ENCODE measurements at places on chromosomes 16 and 17.

- H3K4me1 ChIP-seq, result no peaks in the 10 kb centered on the region
- H3K4me3 ChIP-seq, result no peak overlapping the region
- H3K27me3 ChIP-seq, result no peaks in the 10 kb centered on the region
- no peaks in the 10 kb centered on the region for H3K36me3 ChIP-seq
- no peak for DNase-seq
These were observed 393.9 kb upstream of the MAF start for GRCh38 chr16:79994418-79994817.

GRCh38 chr16:11236461-11237254, 19.3 kb downstream of the SOCS1 start:
- no peaks in the 10 kb centered on the region for H3K36me3 ChIP-seq
- H3K4me3 ChIP-seq, result no peak overlapping the region
- no peak for DNase-seq
- peaks cover 3% of the 10 kb centered on the region for H3K27me3 ChIP-seq

DNA sequence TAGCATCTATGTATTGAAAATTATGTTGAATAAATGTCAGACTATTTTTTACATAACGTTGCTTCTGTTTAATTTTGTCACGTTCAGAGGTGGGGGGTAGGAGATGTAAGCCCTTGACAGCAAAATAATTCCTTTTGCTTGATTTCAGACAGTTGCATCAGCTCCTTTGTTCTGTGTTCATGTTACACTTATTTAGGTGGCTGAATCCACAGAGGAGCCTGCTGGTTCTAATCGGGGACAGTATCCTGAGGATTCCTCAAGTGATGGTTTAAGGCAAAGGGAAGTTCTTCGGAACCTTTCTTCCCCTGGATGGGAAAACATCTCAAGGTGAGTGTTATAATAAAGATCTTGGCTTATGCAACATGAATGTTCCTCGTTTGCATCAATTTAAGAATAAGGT, 4.5 kb downstream of the HERPUD1 start:
- H3K4me1 ChIP-seq, result no peaks in the 10 kb centered on the region
- peaks cover 60% of the 10 kb centered on the region for H3K36me3 ChIP-seq
- H3K4me3 ChIP-seq, result no peak overlapping the region
- H3K27ac ChIP-seq, result no peak overlapping the region

GRCh38 chr16:81713796-81714195, 65.3 kb upstream of the PLCG2 start:
- peaks cover 11% of the 10 kb centered on the region for H3K36me3 ChIP-seq
- H3K27ac ChIP-seq, result no peak overlapping the region
- H3K4me3 ChIP-seq, result no peak overlapping the region
- no peaks in the 10 kb centered on the region for H3K4me1 ChIP-seq

GRCh38 chr16:84339311-84339710, 29.0 kb upstream of the ATP2C2 start:
- no peaks in the 10 kb centered on the region for H3K36me3 ChIP-seq
- no peak overlapping the region for H3K27ac ChIP-seq
- H3K27me3 ChIP-seq, result no peaks in the 10 kb centered on the region
- no peak for DNase-seq

- H3K4me1 ChIP-seq, result no peaks in the 10 kb centered on the region
- no peaks in the 10 kb centered on the region for H3K27me3 ChIP-seq
These were observed 29.0 kb downstream of the SLC25A10 start for GRCh38 chr17:81741049-81741593.

- peaks cover 76% of the 10 kb centered on the region for H3K36me3 ChIP-seq
- no peaks in the 10 kb centered on the region for H3K27me3 ChIP-seq
- no peak for DNase-seq
- H3K4me3 ChIP-seq, result no peak overlapping the region
- H3K27ac ChIP-seq, result no peak overlapping the region
- no peaks in the 10 kb centered on the region for H3K4me1 ChIP-seq
These were observed 60.8 kb downstream of the COG7 start for GRCh38 chr16:23392223-23392600.

- H3K4me3 ChIP-seq, result no peak overlapping the region
- no peaks in the 10 kb centered on the region for H3K4me1 ChIP-seq
- H3K27ac ChIP-seq, result no peak overlapping the region
- H3K27me3 ChIP-seq, result no peaks in the 10 kb centered on the region
- H3K36me3 ChIP-seq, result no peaks in the 10 kb centered on the region
These were observed 92.5 kb upstream of the HAS3 start for GRCh38 chr16:69012906-69013305.

GRCh38 chr16:86951831-86952598, 365.2 kb downstream of the C16orf95 start:
- peak; percentile 74 for DNase-seq
- no peaks in the 10 kb centered on the region for H3K36me3 ChIP-seq
- peak overlapping the region; percentile 62 for H3K27ac ChIP-seq

- H3K4me3 ChIP-seq, result no peak overlapping the region
- DNase-seq, result peak; percentile 37
- H3K36me3 ChIP-seq, result no peaks in the 10 kb centered on the region
- peaks cover 2% of the 10 kb centered on the region for H3K4me1 ChIP-seq
These were observed 9.7 kb downstream of the CA4 start for GRCh38 chr17:60159479-60159866.

DNA sequence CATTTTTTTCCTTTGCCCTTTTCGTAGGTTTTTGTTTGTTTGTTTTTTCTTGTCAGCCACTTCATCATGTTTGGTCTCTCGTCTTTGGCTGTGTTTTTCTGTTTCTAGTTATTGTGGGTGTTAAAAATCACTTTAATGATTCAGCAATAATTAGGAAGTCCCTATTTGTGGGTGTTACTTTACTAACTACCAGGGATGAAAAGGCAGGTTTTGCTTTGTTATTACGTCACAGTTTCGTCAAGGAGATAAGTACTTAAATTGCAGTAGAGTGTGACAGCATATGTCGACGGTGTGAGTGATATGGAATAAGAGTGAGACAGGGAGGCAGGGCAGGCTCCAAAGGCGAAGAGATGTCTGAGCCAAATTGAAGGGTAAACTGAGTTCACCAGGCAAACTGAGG, 479.6 kb downstream of the WWOX start:
- H3K4me1 ChIP-seq, result no peaks in the 10 kb centered on the region
- no peak overlapping the region for H3K27ac ChIP-seq
- no peaks in the 10 kb centered on the region for H3K36me3 ChIP-seq
- H3K27me3 ChIP-seq, result no peaks in the 10 kb centered on the region
- DNase-seq, result no peak
- no peak overlapping the region for H3K4me3 ChIP-seq

- H3K36me3 ChIP-seq, result no peaks in the 10 kb centered on the region
- H3K27me3 ChIP-seq, result no peaks in the 10 kb centered on the region
- no peak for DNase-seq
- H3K27ac ChIP-seq, result no peak overlapping the region
These were observed 35.0 kb downstream of the CNGB1 start for GRCh38 chr16:57935904-57936303.

DNA sequence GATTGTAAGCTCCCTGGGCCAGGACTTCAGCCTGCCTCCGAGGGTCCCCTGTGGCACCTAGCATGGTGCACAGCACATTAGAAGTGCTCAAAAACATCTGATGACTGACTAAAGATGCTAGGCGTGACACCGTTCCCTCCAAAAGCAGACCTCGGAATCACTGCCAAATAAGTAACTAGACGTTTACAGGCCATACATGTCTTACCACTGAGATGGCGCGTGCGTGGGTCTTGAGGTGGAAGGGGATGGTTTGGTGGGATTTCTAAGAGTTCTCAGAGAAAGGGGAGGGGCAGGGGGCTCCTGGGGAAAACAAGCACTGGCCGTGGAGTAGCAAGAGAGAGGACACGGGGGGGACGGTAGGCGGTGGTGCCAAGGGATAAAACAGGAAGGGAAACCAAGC, 12.4 kb downstream of the MPO start:
- H3K4me1 ChIP-seq, result no peaks in the 10 kb centered on the region
- H3K4me3 ChIP-seq, result no peak overlapping the region
- H3K36me3 ChIP-seq, result no peaks in the 10 kb centered on the region
- DNase-seq, result no peak
- H3K27ac ChIP-seq, result no peak overlapping the region

DNA sequence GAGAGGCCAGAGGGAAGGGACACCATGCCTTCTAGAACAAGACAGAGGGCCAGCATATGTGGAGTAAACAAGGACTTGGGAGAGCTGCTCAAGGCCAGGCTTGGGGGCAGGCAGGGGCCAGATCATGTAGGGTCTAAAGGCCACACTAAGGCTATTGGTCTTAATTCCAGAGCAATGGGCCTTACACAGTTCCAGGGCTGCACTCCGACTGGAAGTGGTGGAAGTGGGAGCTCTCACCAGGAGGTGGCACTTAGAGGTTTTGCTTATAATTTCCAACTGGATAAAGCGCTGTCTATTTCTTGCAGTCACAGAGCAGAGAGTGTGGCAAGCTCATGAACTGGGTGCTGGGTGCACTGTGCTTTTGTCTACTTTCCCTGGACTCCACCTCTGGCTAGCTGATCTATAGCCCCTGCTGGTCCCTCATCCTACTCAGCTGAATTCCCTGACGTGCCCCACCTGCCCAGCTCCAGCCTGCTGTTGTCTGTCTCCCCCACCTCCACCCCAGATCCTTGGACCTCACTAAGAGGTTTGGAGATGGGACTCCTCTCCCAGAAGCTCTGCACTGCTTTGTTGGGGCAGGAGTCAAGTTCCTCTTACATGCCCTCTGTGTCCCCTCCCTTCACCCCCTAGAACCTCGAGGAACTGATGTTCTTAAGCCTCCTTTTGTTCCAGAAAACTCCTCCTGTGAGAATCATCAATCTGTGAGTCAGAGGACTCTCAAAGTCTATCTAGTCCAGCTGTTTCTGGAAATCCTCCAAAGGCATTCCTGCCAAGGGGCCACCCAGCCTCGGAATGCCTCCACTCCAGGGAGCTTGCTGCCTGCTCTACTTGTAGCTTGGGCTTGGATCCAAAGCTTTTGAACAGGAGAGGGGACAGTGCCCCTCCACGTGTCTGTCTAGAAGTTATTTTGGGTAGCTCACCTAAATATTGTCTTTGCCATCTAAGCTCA, 48.1 kb upstream of the KSR1 start:
- H3K4me1 ChIP-seq, result peaks cover 7% of the 10 kb centered on the region
- DNase-seq, result no peak
- H3K36me3 ChIP-seq, result no peaks in the 10 kb centered on the region
- H3K27ac ChIP-seq, result no peak overlapping the region
- H3K27me3 ChIP-seq, result no peaks in the 10 kb centered on the region

GRCh38 chr17:3693141-3693540, 2.8 kb downstream of the P2RX5 start:
- H3K36me3 ChIP-seq, result no peaks in the 10 kb centered on the region
- no peak for DNase-seq
- H3K27me3 ChIP-seq, result peaks cover 84% of the 10 kb centered on the region
- no peak overlapping the region for H3K27ac ChIP-seq
- H3K4me3 ChIP-seq, result no peak overlapping the region
- peaks cover 21% of the 10 kb centered on the region for H3K4me1 ChIP-seq

- H3K27ac ChIP-seq, result no peak overlapping the region
- H3K4me3 ChIP-seq, result no peak overlapping the region
- H3K27me3 ChIP-seq, result no peaks in the 10 kb centered on the region
- no peaks in the 10 kb centered on the region for H3K36me3 ChIP-seq
These were observed 4.8 kb downstream of the CPPED1 start for GRCh38 chr16:12798846-12799245.

DNA sequence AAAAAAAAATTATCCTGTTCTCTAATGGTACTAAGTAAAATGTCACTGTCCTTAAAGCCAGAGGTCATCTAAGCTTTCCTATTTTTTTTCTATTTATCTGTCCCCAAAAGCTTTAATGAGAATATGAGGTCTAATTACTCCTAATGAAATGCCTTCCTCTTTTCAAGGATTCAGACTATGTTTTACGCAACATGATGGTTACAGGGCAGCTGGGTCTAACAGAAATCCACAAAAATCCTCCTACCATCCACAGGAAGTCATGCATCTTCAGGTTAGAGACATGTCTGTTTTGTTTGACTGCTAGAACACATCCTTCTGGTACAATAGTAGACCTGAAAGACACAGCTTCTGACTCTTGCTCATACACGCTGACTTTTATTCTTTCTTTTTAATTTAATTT, 29.7 kb upstream of the NSRP1 start:
- H3K36me3 ChIP-seq, result no peaks in the 10 kb centered on the region
- H3K27me3 ChIP-seq, result peaks cover 6% of the 10 kb centered on the region
- H3K27ac ChIP-seq, result no peak overlapping the region

DNA sequence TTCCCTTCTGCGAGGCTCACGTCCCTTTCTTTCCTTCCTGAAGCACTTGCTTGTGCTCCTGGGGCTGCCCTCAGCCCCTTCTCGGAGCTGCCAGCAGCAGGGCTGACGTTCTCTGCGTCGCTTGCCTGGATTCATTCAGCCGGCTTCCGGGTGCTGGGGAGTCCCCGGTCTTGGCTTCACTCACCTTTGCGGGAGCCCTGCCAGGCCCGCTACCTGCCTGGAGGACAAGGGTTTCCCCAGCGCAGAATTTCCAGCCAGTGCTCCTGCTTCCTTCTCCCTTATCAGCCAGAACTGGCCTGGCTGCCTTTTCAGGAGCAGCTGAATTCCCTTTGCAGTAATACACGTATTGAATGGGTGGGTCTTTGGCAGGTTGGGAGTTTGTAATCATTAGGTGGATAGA, 22.1 kb upstream of the IL17C start:
- H3K4me1 ChIP-seq, result no peaks in the 10 kb centered on the region
- no peak overlapping the region for H3K4me3 ChIP-seq
- no peak overlapping the region for H3K27ac ChIP-seq
- no peak for DNase-seq

GRCh38 chr17:77718669-77718961, 239.9 kb upstream of the TNRC6C start:
- no peak overlapping the region for H3K4me3 ChIP-seq
- no peaks in the 10 kb centered on the region for H3K27me3 ChIP-seq
- DNase-seq, result no peak
- no peaks in the 10 kb centered on the region for H3K36me3 ChIP-seq
- H3K27ac ChIP-seq, result no peak overlapping the region

DNA sequence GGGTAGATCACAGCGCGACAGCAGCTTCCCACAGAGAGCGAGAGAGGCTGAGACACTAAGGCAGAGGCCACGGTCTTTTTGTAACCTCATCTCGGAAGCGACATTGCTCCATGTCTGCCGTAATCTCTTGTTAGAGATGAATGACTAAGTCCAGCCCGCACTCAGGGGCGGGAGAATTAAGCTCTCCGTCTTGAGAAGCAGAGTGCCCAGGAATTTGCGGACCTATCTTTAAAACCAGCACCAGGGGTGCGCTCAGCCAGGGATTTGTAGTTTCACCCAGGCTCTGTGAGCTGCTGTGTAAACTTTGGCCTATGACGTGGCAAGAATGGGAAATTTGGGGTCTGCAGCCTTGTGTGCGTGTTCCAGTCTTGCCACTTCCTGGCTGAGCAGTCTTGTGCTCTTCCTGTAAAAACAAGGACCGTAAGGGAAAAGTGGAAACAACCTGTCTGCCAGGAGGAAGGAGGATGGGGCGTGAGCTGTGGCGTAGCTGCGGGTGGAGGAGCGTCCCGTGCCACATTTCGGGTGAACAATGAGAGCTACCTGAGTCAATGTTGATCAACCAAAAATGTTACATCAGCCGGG, 16.0 kb upstream of the JPH3 start:
- H3K27me3 ChIP-seq, result no peaks in the 10 kb centered on the region
- DNase-seq, result no peak
- no peak overlapping the region for H3K4me3 ChIP-seq

Measured in tibial artery (tissue), 4 donors.